ENCODE measurements at places on chromosomes 6 and 20. TPM values are rescaled to one million over a fixed set of nuclear protein-coding genes. Genes with fewer than 3 reads are reported as not detected.

DNA sequence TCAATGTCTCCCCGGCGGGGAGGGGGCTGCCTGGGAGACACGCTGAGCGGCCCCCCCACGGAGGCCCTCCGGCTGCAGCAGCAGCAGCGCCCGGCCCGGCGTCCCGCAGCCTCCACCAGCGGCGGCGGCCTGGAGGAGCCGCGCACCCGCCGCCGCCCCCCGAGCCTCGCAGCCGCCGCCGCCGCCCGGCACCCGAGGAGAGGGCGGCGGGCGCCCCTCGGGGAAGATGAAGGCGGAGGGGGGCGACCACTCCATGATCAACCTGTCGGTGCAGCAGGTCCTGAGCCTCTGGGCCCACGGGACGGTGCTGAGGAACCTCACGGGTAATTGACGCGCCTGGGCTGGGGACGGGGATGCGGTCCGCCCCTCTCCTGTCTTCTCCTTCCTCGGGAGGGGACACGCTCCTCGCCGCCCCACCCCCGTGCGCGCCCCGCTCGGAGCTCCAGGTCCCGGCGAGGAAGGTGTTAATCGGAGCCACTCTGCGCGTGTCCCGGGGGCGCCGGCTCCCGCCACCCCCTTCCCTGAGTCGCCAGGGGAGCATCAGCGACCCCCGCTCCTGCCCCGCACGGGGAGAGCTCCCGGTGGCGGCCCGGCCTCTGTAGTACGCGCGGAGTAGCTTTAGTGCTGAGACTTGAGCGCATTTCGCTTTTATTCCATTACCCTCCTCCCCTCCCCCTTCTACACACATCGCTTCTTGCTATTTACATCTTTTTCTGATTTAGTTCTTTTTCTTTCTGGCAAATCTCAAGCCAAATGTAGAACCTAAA, 686 bp downstream of the TMEM170B start:
- DNase-seq = peak; percentile 58

Gene TBX18
- 7.1 TPM for total RNA-seq

Gene SLC2A4RG
- total RNA-seq = 104 TPM

Gene NMBR
- total RNA-seq = not detected

Gene CPXM1
- total RNA-seq = 1.7 TPM

DNA sequence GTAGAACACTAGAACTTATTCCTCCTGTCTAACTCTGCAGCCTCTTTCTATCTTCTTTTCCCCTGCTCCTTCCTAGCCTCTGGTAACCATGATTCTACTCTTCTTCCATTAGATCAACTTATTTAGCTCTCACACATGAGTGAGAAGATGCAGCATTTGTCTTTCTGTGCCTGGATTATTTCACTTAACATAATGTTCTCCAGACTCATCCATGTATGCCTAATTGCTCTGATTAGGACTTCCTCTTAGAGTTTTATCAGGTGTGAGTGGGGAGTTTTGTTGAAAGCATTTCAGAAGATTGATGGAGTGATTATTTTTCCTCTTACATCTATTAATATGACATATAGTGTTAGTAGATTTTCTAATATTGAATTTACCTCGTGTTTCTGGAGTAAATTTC, 140.4 kb downstream of the CDKAL1 start:
- no peak for DNase-seq

Gene PTPRT
- total RNA-seq = 0.10 TPM

Gene ZKSCAN4
- total RNA-seq = 2.7 TPM

Gene OR2B6
- total RNA-seq = not detected

GRCh38 chr6:73885393-73885792, 189.4 kb downstream of the CD109 start:
- DNase-seq = no peak

Gene HDGFL1
- not detected for total RNA-seq

Gene KHDRBS2
- not detected for total RNA-seq

DNA sequence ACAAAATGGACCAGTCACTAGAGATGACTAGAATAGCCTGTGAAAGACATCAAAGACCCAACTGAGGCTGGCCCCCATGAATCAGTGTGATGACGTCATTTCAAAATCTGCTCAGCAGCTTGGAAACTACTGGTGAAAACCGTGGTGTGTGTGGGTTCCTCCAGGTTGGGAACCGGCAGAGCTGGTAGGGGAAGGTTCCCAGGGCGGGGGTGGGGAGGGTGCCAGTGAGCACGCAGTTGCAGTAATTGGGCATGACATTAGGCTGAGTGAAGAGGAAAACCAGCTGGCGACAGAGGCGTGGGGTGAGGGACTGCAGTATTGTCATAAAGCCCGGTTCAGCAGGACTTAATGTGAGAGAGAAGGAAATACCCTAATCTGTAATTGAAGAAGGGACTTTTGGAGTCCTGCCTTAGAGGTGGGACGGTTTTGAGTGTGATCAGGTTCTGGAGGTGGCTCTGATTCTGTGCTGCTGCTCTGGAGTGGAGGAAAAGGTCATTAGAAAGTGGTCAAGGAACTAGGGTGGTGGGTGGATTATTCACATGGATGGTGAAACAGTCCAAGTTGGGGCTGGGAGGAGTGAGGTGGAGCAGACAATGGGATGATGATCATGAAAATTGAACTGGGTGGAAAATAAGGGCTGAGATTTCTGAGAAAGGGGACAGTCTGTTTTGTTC, 52.0 kb upstream of the MTHFD1L start:
- no peak for DNase-seq

DNA sequence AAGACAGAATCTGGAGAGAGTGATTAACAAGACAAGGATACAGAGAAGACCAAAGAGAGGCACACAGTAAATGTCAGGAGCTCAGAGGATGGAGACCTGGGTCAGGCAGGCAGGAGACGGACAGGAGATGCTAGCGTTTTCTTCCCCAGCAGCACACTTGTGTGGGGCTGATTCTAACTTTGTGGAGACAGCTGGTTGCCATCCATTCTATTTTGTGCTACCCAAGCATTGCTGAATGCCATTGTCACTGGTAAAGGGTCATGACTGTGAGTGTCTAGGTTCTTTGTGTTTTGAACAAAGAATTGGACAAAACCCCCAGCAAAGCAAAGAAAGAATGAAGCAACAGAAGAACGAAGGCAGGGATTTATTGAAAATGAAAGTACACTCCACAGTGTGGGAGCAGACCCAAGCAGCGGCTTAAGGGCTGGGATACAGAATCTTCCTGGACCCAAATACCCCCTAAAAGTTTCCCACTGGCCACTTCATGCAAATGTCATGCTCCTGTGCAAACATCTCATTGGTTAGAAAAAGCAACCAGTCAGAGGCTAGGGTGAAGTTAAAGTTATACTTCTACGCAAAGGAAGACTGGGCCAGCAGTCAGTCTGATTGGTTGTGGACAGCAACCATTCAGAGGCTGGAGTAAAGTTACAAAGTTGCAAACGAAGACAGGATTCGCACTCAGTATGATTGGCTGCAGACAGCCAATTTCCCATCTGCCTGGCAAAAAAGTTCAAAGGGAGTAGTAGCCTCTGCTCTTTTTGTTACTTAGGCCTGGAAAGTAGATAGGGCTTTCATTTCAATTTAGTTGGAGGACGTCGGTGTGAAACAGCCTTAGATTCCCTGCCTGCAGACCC, 17.5 kb downstream of the PTK7 start:
- DNase-seq = no peak

DNA sequence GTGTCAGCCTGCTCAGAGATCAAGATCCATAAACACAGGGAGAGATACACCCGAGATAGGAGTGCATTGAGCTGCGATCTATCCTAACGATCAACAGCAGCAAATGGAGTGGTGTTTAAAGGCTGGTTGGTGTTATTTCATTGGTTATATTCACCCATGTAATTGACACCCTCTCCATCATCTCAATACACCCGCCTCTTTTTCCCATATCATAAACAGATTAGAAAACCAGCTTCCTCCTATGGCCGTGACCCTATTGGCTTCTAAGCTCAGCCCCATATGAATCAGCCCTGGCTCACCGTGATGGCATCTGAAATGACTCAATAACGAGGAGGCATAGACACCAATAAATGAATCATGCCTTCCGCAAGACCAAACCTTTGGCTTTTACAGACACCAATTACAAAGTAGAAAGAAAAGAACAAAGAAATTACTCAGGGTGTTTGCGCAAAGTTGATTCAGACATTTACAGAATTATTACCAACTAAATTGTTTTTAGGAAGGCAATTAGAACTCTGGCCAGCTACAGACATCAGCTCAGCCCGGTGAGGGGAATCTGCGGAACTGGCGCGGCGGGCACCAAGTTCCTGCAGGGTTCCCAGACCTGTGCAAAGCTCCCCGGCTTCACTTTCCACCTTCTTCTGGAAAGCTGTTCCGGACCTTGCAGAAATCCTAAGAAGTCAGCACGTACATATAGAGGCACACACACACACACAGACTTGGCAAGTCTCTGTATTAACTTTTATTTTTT, 11.5 kb downstream of the PMEPA1 start:
- no peak for DNase-seq

Gene GMEB2
- 5.9 TPM for total RNA-seq

Gene MLIP
- total RNA-seq = 436 TPM

GRCh38 chr20:12012241-12013222, 94.8 kb downstream of the BTBD3 start:
- no peak for DNase-seq

Gene CCN6
- not detected for total RNA-seq

DNA sequence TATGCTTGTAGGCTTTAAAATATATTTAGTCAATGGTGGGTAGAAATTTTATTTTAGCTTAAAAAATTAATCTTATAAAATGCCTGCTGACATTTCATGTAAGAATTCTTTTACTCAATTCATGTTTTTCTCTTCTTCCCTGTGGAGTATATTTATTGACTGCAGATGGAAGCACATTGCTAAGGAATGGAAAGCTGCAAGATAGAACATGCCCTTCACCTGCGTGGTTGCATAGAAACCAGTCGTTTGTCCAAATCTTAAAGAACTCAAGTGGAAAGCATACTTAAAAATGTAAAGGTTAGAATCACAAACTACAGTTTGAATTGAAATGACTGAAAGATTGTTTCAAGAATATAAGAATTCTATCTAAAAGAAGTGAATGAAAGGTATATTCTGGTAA, 30.7 kb downstream of the C6orf163 start:
- no peak for DNase-seq

GRCh38 chr6:158635427-158636073, 9.0 kb downstream of the DYNLT1 start:
- no peak for DNase-seq

Gene HAO1
- total RNA-seq = not detected

DNA sequence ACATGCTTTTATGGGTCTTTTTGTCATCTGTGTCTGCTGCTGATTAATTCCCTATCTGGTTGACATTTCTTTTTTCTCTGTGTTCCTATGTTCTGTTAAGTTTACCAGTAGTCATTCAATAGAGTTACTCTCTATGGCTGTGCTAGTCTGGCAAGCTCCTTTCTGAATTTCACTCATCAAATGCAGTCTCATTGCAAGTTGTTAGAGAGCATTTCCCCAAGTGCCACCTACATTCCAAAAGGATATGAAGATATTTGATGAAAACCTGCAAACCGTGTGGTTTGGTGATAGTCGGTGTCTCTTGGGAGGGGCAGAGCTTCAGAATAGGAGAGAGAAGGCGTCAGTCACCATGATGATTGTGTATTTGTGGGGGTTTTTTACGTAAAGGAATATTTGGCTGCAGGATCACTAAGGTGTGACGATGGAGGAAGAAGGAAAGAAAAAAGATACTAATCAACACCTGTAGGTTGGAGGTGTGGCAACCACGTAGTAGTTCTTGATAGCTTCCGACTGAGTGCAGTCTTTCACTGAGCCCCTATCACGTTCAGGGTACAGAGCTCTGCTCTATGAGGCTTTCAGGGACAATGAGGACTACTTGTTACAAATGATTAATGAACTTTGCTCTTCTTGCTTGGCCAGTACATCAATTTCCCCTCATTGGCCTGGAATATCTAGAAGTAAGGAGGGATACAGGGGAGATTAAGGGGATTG, 73.1 kb upstream of the TNFAIP3 start:
- DNase-seq = no peak

DNA sequence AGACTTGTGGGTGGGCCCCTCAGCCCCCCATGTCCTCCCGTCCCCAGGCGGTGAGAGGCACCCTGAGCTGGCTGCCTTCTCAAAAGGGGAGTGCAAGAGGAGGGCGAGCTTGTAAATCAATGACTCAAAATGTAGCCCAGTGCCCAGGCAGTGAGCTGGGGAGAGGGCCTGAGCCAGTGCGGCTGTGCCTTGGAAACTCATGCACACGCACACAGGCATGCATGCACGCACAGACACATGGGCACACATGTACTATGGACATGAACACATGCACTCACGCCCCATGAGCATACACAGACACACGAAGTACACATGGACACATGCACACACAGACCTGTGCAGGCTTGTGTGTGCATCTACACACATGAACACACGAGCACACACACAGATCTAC, 133.5 kb downstream of the TAF4 start:
- DNase-seq = no peak

- no peak for DNase-seq
Observed at GRCh38 chr6:87826424-87826823, 124.4 kb upstream of the AKIRIN2 start.

Gene DDX43
- total RNA-seq = 0.52 TPM

- DNase-seq = no peak
Observed at GRCh38 chr6:122726649-122727048, 52.9 kb upstream of the FABP7 start.

Gene BANF2
- total RNA-seq = not detected

Gene EYS
- total RNA-seq = not detected

- no peak for DNase-seq
Observed at GRCh38 chr6:157806856-157807215, 16.2 kb upstream of the SNX9 start.

DNA sequence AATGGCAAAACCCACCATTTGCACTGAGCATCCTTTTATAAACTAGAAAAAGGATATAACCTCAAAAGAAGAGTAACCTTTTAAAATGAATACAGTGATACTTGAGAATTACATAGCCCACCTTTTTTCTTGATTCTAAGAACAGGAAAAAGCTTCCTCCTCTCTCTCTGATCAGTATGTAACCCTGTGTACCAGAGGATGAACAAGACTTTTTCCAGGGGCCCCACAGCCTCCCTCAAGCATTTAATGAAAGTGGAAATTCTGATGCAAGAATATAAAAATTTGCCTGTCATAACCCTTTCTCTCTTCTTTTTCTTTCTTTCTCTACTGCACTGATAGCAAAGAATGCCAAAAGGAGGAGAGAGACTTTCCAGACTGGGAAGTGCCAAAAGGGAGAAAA, 64.2 kb upstream of the BTN3A2 start:
- DNase-seq = no peak

- DNase-seq = no peak
Observed at GRCh38 chr20:24692446-24693200, 223.2 kb downstream of the SYNDIG1 start.

DNA sequence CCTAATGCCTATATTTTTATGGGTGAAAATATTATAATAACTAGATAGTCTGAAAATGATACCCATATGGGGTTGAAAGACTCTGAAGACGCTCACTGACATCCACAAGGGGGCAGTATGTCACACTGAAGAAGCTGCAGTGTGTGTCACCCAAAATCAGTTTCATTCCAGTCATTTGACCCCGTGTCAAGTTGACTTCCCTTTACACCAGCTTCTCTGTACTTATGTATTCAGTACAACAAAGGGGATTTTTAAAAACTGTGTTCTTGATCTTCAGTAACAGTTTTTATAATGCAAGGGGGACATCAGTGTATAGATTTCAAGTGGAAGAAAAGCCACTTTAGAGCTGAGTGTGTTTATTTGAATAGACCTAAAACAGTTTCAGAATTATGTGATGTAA, 19.3 kb downstream of the FAXC start:
- no peak for DNase-seq

- no peak for DNase-seq
Observed at GRCh38 chr6:133587546-133588160, 301.3 kb upstream of the TCF21 start.

Gene SNPH
- 7.8 TPM for total RNA-seq
